ENCODE measurements at places on chromosomes 6 and 20.

GRCh38 chr6:43941174-43941573, 171.2 kb downstream of the VEGFA start:
- DNase-seq, result no peak

DNA sequence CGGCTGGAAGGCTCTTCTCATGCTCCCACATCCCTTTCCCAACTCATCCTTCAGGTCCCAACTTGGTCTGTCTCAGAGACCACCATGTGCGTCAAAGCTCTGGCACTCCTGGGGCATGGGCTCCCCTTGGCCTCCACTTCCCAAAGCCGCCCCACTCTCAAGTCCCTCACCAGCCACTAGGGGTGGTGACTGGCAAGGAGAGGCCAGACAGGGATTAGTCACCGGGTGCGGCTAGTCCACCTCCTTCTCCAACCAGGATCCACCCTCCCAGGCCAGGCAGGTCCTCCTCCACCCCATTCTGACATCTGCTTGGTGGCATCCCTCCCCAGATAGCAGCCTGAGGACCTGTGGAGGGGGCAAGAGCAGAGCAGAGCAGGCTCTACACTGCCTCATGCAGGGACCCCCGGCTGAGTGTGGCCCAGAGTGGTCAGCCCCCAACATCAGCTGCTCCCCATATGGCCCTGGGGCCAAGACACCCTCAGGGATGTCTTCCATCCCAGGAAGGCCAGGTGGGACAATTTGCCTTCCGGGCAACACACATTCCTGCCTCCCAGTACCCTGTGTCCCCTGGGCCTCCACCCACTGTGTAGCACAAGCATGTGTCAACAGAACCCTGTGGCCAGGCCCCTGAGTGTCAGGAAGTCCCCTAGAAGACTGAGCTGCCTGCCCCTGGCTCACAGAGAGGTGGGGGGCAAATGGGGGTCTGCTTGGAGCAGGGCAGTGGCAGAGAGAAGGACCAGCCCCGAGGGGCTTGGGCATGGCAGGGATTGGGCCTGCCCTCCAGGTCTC, 29.2 kb downstream of the YTHDF1 start:
- DNase-seq, result no peak

GRCh38 chr20:56244259-56244658, 4.3 kb upstream of the MC3R start:
- no peak for DNase-seq

DNA sequence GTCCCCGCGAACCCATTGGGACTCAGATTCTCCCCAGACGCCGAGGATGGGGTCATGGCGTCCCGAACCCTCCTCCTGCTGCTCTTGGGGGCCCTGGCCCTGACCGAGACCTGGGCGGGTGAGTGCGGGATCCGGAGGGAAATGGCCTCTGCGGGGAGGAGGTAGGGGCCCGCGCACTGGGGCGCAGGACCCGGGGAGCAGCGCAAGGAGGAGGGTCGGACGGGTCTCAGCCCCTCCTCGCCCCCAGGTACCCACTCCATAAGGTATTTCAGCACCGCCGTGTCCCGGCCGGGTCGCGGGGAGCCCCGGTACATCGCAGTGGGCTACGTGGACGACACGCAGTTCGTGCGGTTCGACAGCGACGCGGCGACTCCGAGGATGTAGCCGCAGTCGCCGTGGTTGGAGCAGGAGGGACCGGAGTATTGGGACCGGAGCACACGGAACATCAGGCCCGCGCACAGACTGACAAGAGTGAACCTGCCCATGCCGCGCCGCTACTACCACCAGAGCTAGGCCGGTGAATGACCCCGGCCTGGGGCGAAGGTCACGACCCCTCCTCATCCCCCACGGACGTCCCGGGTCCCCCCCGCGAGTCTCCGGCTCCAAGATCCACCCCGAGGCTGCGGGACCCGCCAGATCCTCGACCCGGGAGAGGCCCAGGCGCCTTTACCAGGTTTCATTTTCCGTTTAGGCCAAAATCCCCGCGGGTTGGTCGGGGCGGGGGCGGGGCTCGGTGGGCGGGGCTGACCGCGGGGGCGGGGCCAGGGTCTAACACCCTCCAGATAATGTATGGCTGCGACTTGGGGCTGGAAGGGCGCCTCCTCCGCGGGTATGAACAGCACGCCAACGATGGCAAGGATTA, 15.7 kb upstream of the HLA-A start:
- DNase-seq, result no peak

- no peak for DNase-seq
These were observed 1.8 kb upstream of the PXDC1 start for GRCh38 chr6:3753228-3753835.

DNA sequence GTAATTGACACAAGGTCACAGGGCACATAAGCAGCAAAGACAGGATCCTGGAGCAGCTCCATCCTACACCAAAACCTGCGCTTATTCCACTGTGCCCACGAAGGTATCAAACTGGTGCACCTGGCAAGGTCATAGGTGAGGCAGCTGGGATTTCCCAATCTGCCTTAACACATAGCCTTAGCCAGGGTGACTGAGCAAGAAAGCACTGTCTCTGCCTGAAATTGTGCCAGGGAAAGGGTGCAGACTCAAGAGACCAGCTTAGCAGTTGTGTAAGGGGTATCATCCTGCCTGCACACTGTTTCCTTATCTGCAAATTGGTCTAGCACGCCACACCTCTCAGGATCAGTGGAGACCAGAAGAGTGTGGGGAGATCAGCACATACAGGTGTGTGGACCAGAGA, 82.8 kb downstream of the MAFB start:
- no peak for DNase-seq

DNA sequence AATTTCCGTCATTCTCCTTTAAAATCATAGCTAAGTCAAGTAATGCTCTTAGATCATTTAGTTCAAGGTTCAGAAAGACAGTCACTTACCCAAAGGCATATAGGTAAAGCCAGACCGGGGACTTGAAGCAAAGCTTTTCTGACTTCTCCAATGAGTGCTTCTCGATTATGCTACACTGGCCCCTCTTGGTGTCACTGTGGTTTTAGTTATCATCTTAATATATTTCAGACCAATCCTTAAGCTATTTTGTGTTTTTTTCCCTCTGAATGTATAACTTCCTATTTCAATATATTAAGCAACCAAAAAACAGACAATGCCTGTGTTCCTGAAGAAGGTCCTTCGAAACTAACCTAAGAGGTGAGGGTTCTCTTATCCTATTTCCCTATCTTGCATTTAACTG, 3.9 kb downstream of the PRDM1 start:
- DNase-seq, result no peak

DNA sequence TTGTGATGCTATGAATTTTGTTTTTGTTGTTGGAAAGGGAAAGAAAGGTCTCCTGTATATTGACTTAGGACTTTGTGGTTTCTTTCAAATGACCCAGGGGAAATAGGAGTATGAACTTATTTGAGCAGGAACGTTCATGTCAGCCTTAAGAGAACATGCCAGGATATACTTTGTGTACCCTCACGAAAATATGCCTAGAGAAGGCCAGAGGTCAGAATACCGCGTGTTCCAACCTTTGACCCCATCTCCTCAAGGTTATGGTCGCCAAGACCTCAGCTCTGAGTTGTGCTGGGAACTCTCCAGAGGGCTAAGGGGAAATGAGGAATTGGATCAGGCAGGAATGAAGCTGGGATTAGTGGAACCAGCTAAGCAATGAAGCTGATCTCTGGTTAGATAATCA, 11.5 kb downstream of the TTLL9 start:
- no peak for DNase-seq
